ENCODE measurements at places on chromosomes 12 and 14.
A peak's percentile ranks its signal among the peaks of the same experiment; 100 is the strongest.

DNA sequence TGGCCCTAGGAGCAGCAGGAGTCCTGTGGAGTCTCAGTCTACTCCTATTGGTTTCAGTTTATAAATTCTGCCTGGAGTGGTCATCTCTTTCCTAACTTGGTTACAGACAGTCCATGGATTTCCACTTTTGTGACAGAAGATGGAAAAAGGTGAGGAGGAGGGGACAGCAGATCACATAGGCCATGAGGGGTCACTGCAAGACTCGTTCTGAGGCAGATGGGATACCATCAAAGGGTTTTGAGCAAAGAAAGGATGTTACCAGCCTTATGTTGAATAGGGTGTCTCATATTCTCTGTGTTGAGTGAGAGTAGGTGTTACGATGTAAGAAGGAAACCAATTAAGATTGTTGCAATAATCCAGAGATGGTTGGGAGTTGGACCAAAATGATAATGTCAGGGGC is 15.3 kb downstream of the PDE3A start:
- no peak for DNase-seq

DNA sequence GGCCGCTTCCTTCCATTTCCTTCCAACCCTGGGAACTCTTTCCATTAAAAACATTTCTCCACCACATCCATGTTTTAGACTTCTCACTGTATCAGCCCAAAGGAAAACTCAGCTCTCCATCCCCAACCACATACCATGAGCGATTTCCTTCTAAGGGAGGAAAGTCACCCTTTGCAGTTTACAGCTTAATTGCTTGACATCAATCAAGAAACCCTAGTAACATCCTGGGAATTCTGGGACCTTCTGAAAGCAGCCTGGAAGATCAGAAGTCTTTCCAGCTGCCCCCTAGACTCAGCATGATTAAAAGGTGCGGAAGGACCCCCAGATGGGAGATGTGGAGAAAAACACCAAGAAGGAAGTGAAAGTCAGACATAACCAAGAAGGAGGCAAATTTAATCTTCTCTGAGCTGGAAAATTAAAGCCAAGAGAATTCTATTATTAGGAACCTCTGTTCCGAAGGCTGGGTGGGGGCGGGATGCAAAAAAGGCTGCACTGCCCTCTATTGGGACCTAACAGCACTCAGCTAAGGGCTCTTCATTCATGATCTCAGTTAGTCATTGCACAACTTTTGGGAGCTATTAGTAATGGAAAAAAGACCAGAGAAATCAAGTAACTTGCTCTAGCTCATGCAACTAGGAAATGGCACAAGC is 73.3 kb upstream of the PLXNC1 start:
- peak; percentile 96 for DNase-seq

DNA sequence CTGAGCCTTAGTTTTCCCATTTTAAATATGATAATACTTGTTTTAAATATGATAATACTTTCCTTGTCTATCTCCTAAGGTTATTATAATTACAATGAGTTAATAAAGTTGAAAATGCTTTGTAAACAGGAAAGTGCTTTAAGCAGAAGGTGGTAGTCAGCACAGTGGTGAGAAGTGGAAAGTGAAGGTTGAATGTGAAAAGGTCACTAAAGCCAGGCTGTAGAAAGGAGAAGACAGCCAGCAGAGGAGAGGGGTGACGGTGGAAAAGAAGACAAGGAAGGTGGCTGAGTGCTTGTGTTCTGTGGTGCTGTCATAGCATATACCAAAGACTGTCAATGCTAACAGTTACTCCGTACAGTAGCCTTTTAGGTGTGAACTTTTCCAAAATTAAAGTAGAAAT is 117.8 kb downstream of the ESR2 start:
- DNase-seq = no peak

DNA sequence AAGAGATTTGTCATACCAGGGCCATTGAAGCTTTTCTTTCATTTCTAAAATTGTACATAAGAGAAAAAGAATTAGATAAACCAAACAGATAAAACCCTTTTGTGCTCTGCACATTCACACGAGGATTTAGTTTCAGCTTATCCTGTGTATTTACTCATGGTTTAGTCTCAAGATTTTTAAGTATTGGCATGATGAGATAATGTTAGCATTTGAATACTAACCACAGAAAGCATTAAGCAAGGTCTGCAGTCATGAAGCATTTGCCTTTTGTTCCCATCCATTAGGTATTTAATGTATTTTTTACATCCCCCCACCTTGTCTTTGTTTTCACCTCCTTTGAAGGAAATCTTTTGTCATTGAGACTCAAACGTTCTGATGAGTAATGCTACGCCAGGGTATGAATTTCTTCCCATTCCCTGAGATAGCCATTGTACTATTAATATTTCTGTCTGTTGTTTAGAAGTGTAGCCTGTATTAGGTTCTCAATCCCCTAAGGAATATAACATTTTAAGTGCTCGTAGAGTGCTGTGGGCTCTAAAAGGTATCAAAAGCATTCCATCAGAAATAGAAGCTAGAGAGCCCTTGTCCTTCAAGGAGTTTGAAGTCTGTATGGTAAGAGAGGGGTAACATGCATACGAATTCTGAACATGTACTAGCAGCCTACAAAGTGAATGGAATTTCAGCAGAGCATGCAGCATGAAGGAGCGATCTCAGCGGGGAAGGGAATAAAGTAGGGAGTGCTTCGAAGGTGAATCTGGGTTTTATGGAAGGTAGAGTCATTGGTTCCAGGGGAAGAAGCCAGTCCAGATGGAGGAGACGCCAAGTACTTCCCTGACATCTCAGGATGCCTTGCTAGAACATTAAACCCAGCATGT is 22.3 kb downstream of the CRADD start:
- DNase-seq = peak; percentile 90

DNA sequence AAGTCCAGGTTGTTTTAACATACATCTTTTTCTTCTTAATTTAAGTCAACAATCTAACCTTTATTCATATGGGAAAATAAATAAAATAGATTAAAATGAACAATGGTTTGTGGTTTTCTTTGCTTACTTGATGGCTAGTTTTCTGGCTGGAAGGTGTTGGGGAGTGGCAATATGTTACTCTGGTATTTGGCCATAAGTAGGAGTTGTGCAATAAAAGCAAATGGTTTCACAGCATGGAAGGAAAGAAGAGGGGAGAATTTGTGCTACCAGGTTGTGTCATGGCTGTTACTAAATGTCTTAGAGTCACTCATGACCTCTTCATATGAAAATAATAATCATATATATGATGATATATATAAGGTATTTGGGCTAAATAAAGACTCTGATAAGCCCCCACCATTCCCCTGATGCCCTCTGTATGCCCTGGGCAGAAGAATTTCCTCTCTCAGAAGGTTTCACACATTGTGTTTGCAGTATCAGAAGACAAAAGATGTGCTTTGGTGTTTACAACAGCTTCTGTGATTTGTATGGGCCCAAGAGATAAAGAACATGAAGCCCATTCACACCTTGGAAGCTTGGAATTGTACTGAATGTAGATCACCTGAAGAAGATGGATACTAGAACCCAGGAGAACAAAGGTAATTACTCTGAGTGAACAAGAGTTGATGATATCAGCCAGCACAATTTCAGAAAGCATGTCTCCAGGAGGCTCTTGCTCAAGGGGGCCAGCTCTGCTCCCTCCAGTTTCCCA is 160.9 kb downstream of the ALG10B start:
- no peak for DNase-seq

DNA sequence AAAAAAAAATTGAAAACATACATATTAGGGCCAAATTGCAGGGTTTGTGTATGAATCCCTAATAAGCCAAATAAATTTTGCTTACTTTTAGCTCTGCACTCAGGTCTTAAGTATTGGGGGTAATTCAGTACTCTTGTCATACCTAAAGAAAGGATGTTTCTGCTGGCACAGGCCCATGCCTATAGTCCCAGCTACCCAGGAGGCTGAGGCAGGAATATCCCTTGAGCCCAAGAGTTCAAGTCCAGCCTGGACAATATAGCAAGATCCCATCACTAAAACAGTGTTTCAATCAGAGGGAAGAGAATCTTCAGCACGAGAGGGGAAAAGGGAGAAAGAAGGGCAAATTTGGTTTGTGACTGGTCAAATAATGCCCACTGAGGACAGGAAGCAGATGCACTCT is 3.4 kb upstream of the GPR19 start:
- DNase-seq = no peak

- DNase-seq = peak; percentile 77
Observed at GRCh38 chr12:109597795-109598427, 24.3 kb downstream of the MVK start.

- no peak for DNase-seq
Observed at GRCh38 chr14:93379831-93380230, 32.8 kb downstream of the COX8C start.

DNA sequence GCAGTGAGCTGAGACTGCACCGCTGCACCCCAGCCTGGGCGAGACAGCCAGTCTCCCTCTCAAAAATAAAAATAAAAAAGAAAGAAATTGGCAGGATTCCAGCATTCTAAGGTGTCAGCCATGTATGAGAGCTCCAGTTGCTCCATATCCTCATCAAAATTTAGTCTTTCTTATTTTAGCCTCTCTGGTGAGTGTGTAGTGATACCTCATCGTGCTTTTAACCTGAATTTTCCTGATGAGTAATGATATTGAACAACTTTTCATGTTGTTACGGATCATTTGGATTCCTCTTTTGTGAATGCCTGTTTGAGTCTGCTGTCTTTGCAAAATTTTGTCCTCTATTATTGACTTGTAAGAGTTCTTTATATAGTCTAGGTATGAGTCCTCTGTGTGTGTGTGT is 28.5 kb downstream of the CCDC60 start:
- no peak for DNase-seq
